ENCODE measurements at places on chromosomes 11 and 22.

- DNase-seq, result no peak
Observed at GRCh38 chr22:39431216-39431801, 25.5 kb upstream of the MGAT3 start.

DNA sequence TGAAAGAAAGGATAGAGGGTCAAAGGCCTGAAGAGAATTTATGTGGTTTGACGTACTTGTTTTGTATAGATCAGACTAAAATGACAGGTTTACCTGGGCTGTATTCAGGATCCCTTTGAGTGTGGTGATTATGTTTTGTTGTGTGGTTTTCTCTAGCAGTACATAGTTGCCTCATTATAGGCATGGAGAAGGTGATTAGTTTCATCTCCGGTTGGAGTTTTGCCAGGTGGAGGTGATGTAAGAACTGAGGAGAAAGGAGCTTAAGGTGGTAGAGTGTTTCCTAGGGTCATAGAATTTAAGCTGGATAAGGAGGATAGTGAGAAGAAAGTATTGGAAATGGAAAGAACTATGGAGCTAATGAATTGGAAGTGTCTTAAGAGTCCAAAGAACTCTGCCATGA lies 229.0 kb downstream of the TMEM135 start:
- no peak for DNase-seq

DNA sequence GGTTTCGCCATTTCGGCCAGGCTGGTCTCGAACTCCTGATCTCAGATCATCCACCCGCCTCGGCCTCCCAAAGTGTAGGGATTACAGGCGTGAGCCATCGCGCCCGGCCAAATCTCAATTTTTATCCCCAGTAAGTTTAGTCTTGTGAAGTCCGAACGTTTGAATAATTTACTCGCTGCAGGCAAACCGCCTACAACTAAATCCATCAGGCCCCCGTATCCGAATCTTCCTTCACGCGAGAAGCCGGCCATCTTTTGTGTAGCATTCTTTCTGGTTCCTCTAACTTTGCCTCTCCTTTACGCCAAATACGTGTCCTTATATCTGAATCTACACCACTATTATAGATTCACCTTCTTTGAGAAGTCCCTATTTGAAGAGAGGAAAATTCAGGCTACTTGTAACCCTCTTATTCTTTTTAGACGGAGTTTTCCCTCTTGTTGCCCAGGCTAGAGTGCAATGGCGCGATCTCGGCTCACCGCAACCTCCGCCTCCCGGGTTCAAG lies 581 bp upstream of the EIF3L start:
- no peak for DNase-seq

- DNase-seq, result no peak
Observed at GRCh38 chr22:43889860-43890253, 2.0 kb downstream of the PNPLA5 start.

- no peak for DNase-seq
Observed at GRCh38 chr22:18121954-18122554, 11.4 kb downstream of the TUBA8 start.

DNA sequence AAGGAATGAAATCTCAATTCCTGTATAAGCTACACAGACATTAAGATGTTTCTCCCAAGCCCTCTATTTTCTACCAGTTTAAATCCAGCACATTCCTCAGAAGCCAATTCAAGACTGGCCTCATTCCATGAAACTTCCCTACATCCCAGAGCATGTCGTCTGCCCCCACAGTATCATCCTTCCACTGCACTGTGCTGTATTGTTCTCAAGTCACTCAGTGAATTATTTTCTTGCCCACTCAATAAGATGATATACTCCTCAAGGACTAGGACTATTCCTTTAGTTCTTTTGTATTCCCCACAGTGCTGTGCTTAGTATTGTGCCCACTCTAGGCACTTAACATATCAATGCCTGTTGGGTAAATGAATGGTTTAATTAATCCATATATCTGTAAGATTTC lies 203.1 kb upstream of the BLID start:
- DNase-seq, result no peak

DNA sequence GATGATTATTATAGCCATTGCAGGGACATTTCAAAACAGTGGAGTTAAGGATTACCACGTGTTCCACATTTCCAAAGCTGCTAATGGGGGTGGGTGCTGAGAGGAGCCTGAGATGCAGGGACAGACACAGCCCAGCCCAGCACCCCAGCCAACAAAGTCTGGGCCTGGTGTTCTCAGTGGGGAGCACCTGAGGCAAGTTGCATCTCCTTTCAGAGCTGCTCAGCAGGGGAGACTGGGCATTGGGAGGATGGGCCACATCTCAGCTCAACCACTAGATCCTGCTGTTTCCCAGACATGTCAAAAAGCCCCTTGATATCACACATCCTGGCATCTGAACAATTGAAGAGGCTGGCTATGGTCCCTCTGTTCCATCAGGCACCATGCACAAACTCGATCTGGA lies 458.0 kb upstream of the KIRREL3 start:
- no peak for DNase-seq

DNA sequence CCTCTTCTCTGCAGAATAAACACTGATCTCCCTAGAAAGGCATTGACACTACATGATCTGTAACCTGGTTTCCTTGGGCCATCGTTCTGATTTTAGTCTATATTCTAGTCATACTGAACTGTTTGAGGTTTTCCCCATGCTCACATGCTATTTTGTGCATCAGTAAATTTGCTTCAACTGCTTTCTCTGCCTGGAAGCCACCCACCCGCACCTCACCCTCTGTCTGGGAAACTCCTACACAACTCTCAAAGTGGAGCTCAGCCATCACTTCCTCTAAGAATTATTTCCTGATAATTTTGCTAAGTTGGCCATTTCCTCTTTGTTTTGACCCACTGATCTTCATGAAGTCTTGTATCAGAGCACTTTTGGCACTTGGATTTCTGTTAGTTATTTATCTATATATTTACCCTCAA lies 36.1 kb downstream of the MMP20 start:
- DNase-seq, result no peak

GRCh38 chr11:132231656-132232347 lies 861.4 kb downstream of the NTM start:
- DNase-seq, result no peak

DNA sequence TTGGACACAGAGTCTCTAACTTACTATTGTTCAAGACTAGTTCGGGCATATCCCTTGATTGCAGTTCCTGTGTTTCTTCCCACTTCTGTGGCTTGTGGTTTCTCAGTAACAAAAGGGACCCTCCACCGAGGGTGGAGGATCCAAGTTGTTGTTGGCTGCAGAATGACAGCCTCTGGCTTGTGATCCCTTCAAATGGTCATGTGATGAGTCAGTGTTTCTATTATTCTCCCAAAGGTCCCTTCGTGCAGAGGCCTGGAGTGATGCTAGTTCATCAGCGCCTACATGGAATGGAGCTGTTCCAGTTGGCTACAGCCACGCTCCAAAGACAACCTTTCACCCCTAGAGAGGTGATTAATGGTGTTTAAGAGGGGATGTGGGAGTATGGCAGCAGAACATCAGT lies 2.6 kb upstream of the VWCE start:
- DNase-seq, result no peak

DNA sequence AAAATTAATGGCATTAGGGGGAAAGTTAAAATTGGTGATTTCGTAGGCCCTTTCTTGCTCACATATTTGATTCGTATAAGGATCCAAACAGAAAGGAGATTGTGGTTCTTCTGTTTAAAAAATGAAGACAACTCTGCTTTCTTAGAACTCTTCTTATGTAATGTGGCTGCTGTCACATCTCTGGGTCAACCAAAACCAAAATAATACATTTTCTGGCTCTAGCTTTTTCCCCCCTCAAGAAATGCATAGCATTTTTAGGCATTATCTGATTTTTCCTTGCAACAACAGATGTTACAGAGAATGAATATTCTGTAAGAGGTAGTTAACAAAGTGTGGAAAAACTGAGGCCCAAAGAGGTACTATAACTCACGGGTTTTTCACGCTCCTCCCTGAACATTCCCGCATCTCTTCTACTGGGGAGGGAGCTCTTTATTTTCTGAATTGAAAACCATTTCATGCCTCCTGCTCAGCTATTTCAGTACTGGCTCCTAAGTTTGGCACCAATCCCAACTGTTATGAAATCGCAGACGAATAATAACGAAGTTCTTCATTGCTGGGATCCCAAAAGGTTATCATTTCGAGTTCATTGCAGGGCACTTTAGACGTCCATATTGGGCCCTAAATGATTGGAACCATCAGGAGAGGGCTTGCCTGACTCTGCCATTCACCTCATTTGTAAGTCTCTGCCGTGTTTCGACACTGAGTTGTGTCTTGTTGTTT lies 17.1 kb downstream of the GRAP2 start:
- DNase-seq, result no peak

GRCh38 chr11:117669062-117669461 lies 128.0 kb downstream of the DSCAML1 start:
- no peak for DNase-seq
